ENCODE measurements at places on chromosomes 7 and 10.

DNA sequence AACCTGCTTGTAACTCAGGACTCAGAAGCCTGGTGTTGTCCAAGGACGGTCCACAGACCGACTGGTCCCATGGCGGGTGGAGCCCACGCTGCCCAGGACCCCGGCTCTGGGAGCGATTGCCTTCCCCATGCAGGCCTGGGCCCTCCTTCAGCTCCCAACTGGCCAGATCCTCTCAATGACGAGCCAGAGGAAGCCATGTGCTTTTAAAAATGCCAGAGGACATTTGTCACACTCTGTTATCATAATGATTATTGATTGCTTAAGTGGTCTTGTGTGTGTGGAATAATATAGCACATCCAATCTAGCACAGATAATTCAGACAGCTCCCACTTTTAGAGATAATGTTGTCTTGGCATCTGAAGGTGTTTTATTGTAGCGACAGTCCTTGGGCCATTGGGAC is 22.6 kb upstream of the OGDHL start:
- no peak for DNase-seq

DNA sequence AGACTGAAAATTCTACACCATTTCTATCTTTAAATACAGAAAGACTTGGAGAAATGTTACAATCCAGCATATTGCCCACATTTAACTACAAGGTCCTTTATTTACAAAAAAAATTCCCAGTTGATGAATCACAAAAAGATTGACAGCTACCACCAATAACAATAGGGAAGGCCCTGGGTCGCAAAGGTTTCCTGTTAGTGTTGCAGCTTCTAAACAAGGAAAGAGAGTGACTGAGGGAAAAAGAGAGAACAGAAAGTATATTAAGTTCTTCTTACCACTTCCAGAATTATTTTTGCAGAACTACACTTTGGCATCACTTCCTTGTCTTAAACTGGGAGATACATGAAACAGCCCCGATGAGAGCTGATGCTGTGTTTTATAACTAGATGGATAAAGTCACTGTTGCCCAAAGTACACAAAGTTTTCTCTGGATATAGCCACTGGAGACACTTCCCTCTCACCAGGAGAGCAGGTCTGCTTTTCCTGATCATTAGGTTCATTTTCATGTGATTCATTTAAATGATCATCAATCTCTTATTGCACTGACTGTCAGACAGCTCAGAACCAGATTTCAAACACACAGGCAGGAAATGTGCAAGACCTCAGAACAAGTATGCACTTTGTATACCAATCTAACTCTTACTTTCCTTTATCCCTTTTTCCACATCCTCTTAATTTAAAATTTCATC is 57.0 kb downstream of the SHTN1 start:
- DNase-seq: no peak

DNA sequence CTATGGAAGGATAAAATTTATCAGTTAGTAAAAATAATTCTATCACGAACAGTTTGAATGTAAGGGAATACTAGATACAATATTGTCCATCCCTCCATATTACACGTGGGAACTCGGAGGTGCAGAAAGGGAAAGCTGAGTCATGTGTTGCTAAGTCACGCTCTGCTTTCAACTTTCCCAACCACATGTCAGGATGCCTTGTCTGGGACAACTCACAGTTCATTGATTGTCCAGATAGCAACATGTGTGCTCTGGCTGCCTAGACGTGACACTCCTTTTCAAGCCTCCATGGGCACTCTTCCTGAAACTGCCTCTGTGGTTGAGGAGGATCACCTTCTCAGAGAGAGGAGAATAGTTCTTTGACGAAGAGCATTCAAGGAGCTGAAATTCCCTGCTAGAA is 808.1 kb downstream of the GRID1 start:
- no peak for DNase-seq

DNA sequence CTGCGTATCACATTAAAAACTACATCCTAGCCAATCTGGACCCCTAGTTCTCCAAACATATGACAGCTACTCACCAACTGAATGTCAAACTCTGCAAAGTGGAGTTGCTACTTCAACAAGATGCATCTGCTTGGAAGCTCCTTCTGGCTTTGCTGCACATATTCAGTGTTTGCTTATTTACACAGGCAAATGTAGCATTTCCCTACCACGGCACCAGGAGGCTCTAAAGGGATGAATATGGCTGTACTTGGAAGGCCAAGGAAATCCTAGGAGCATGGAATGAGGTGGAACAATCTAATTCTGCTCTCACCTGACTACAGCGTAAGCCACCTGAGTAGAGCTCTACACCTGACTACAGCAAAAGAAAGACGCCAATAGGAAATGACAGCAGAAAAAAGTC is 39.7 kb downstream of the MTPAP start:
- DNase-seq: no peak

- DNase-seq: no peak
These were observed 120.7 kb downstream of the MKX start for GRCh38 chr10:27624941-27625340.

DNA sequence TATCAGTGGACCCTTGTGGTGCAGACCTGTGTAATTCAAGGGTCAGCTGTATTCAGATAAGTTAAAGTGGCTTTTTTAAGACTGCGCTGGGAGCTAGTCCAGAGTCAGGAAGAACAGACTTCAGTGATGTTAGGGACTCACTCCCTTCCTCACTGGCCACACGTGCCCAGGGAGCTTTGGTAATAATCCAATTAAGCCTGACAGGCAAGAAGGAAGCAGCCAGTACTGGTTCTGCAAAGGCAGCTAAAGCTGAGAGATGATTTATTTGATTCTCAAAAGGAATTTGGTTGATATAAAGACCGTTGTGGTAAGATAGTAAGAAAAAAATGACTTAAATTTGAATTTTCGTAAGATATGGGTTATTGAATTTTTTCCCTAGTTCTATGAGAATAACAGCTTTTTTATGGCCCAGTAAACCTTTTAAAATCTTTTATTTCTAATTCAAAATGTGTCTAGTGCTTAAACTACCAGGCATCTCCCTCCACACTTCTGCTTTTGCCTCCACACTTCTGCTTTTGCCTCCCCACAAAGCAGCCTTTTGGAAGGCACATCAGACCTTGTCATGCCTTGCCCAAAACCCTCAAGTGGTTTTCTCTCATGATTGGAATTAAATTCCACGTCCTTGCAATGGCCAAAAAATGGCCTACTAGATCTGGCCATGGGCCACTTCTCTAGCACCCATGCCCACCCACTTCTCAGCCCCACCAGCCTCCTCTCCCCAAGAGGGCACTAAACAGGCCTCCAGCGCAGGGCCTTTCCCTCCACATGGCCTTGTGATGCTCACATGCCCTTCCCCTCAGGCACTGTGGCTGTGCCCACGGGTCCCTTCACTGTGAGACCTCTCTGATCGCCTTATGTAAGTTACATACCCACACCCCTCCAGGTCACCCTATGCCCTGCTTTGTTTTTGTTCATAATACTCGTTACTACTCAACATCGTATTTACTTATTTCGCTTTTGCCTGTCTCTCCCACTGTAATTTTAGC is 92.5 kb downstream of the POU6F2 start:
- DNase-seq: no peak

GRCh38 chr10:125084191-125084613 is 76.2 kb downstream of the CTBP2 start:
- no peak for DNase-seq

DNA sequence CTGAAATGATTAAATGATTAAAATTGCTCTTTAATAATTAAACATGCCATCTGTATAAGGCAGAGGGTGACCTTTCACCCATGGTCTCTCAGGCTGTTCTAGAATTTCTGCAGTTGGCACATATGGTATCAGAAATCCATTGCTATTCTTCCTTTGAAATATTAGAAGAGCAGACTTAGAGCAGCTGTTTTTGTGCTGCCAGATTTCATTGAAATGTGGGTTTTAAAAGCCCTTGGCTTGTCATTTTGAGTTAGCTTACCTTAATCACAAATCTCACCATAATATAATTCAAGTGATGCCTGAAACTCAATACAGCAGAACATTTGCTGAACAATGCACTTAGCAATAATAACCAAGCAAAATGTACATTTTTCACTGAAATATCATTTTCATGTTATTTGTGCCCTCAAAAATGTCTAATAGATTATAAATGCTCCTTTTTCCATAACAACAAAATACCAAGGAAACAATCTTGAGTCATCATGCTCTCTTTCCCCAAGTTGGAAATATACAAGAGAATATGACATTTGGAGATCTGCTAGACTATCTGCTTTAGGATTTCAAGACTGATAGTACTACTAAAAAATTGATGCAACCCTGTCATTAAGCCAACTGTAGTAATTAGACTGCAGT is 16.1 kb upstream of the PTTG1IP2 start:
- no peak for DNase-seq

All from effector CD8-positive, alpha-beta T cell (primary cell).